Activated T-helper 17 cell treated with anti-CD3 and anti-CD28 coated beads, Interleukin-2, amount 50 U/mL, for 72 hours (primary cell): ENCODE measurements at places on chromosomes 13 and 19.

DNA sequence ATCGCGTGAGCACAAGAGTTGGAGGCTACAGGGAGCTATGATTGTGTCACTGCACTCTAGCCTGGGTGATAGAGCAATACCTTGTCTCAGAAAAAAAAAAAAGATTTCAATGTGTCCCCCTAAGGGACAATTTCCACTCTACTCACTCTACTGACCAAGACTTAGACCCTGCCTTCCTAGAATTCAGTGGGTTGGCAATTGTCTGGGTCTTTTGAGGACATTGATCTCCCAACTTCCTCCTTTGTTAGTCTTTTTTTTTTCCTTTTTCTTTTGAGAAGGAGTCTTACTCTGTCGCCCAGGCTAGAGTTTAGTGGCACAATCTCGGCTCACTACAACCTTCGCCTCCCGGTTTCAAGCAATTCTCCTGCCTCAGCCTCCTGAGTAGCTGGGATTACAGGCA, 2.2 kb downstream of the SPTBN4 start:
- H3K36me3 ChIP-seq = peaks cover 15% of the 10 kb centered on the region
- no peak overlapping the region for H3K4me3 ChIP-seq
- H3K27me3 ChIP-seq = peaks cover 5% of the 10 kb centered on the region
- H3K4me1 ChIP-seq = peaks cover 15% of the 10 kb centered on the region
- ATAC-seq = no peak
- H3K27ac ChIP-seq = no peak overlapping the region

DNA sequence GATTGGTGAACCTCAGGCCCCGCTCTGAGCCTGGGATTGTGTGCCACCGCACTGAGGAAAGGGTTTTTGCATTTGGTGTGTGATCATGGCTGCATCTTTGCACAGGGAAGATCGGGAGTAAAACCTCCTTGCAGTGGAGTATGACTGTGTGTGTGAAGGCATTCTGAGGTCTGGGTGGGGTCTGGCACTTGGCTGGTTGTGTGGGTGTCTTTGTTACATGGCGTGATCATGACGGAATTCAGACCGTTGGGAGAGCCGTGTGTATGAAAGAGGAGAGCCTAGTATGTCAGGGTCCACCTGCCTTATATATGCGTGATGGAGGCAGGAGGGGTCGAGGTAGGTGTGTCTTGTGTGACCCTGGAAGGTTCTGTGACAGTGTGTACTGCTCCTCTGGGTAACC, 740 bp upstream of the BEST2 start:
- H3K4me3 ChIP-seq = no peak overlapping the region
- peaks cover 8% of the 10 kb centered on the region for H3K27me3 ChIP-seq
- H3K4me1 ChIP-seq = no peaks in the 10 kb centered on the region
- no peak for ATAC-seq

GRCh38 chr13:110070046-110070445, 236.9 kb downstream of the COL4A1 start:
- H3K4me1 ChIP-seq = no peaks in the 10 kb centered on the region
- H3K27ac ChIP-seq = no peak overlapping the region
- ATAC-seq = no peak
- H3K36me3 ChIP-seq = no peaks in the 10 kb centered on the region
- H3K4me3 ChIP-seq = no peak overlapping the region

- H3K27me3 ChIP-seq = no peaks in the 10 kb centered on the region
- H3K27ac ChIP-seq = no peak overlapping the region
- no peaks in the 10 kb centered on the region for H3K4me1 ChIP-seq
- no peak for ATAC-seq
- H3K4me3 ChIP-seq = no peak overlapping the region
These were observed 132.9 kb downstream of the SLITRK6 start for GRCh38 chr13:85666356-85666755.

DNA sequence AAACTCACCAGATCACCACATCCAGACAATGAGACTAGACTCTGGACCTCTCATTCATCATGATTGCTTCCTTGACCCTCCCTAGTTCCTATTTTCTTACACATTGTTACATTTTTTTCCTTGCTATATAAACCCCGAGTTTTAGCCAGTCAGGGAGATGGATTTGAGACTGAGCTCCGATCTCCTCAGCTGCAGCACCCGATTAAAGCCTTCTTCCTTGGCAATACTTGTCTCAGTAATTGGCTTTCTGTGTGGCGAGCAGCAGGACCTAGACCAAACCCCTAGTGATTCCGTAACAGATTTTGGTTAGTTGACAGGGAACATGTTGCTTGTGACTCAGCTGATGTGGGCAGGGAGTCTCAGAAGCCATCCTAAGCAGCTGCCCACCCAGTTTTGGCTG, 44.0 kb downstream of the SUCLA2 start:
- no peaks in the 10 kb centered on the region for H3K27me3 ChIP-seq
- H3K4me3 ChIP-seq = no peak overlapping the region
- H3K4me1 ChIP-seq = no peaks in the 10 kb centered on the region

DNA sequence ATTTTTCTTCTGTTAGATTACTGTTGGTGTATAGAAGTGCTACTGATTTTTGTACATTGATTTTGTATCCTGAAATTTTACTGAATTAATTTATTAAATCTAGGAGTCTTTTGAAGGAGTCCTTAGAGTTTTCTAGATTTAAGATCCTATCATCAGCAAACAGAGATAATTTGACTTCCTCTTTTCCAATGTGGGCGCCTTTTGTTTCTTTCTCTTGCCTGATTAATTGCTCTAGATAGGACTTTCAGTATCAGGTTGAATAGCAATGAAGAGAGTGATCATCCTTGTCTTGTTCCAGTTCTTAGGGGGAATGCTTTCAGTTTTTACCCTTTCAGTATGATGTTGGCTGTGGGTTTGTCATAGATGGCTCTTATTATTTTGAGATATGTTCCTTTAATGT, 5.6 kb upstream of the CD33 start:
- H3K27me3 ChIP-seq = peaks cover 53% of the 10 kb centered on the region
- no peak for ATAC-seq
- no peaks in the 10 kb centered on the region for H3K36me3 ChIP-seq

GRCh38 chr19:4676955-4677731, 7.0 kb upstream of the MYDGF start:
- no peaks in the 10 kb centered on the region for H3K4me1 ChIP-seq
- peak; percentile 35 for ATAC-seq
- H3K27me3 ChIP-seq = no peaks in the 10 kb centered on the region
- H3K4me3 ChIP-seq = no peak overlapping the region
- H3K27ac ChIP-seq = peak overlapping the region; percentile 57

DNA sequence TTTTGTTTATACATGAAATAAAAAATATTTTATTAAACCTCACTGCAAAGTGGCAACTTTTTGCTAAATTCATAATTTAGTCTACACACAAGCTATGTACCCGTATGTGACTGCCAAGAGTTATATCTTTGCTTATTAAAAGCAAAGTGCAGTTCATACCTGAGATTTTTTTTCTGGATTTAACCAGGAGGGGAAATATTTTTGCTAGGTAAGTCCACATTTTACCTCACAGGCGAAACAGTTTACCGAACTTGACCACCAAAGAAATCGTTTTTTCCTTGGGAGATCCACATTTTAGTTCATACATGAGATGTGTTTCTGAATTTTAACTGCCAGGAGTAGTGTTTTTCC, 12.2 kb upstream of the JSRP1 start:
- no peaks in the 10 kb centered on the region for H3K27me3 ChIP-seq
- H3K27ac ChIP-seq = peak overlapping the region; percentile 68
- H3K4me1 ChIP-seq = peaks cover 10% of the 10 kb centered on the region
- peaks cover 44% of the 10 kb centered on the region for H3K36me3 ChIP-seq
- peak overlapping the region; percentile 91 for H3K4me3 ChIP-seq
- no peak for ATAC-seq

GRCh38 chr13:35514061-35514477, 37.6 kb upstream of the MAB21L1 start:
- H3K27me3 ChIP-seq = no peaks in the 10 kb centered on the region
- no peak for ATAC-seq

DNA sequence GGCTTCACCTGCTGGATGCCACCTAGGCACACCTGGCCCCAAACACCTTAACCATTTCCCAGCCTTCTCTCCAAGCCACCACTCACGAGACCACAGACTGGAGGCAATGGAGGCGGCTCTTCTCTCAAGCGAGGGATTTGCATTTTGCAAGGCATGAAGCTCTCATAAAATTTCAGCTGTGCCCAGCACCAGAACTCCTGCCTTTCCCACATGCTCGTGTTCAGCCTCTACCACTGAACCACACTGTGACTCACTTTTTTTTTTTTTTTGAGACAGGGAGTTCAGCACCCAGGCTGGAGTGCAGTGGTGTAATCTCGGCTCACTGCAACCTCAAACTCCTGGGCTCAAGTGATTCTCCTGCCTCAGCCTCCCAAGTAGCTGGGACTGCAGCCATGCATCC, 10.6 kb downstream of the NANOS3 start:
- H3K27me3 ChIP-seq = no peaks in the 10 kb centered on the region
- no peak overlapping the region for H3K4me3 ChIP-seq
- no peaks in the 10 kb centered on the region for H3K36me3 ChIP-seq

- H3K27ac ChIP-seq = no peak overlapping the region
- peaks cover 10% of the 10 kb centered on the region for H3K36me3 ChIP-seq
- no peak overlapping the region for H3K4me3 ChIP-seq
- ATAC-seq = no peak
- H3K4me1 ChIP-seq = peaks cover 6% of the 10 kb centered on the region
These were observed 10.7 kb upstream of the KPTN start for GRCh38 chr19:47494729-47495128.

- H3K36me3 ChIP-seq = peaks cover 14% of the 10 kb centered on the region
- no peak overlapping the region for H3K27ac ChIP-seq
- H3K4me1 ChIP-seq = peaks cover 4% of the 10 kb centered on the region
- ATAC-seq = no peak
These were observed 50.9 kb downstream of the PCCA start for GRCh38 chr13:100139817-100140216.

GRCh38 chr19:43667876-43668405, 2.0 kb downstream of the PLAUR start:
- H3K4me1 ChIP-seq = peaks cover 36% of the 10 kb centered on the region
- ATAC-seq = no peak
- H3K36me3 ChIP-seq = peaks cover 53% of the 10 kb centered on the region
- peak overlapping the region; percentile 87 for H3K4me3 ChIP-seq

- ATAC-seq = no peak
- H3K27ac ChIP-seq = no peak overlapping the region
- H3K4me3 ChIP-seq = no peak overlapping the region
- H3K4me1 ChIP-seq = no peaks in the 10 kb centered on the region
These were observed 68.7 kb downstream of the RAP2A start for GRCh38 chr13:97502706-97503105.

DNA sequence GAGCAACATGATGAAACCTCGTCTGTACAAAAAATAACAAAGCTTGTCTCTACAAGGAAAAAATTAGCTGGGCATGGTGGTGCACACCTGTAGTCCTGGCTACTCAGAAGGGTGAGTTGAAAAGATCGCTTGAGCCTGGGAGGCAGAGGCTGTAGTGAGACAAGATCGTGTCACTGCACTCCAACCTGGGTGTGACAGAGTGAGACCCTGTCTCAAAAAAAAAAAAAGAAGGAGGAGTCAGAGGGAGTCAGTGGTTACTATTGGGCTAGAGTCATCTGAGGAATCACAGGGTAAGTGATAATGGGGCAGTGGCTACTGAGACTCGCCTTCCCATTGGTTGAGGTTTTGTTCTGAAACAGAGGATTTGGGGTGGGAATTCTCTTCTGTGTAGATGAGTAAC, 1.9 kb upstream of the GPI start:
- peak overlapping the region; percentile 97 for H3K4me3 ChIP-seq
- peak; percentile 32 for ATAC-seq
- no peaks in the 10 kb centered on the region for H3K27me3 ChIP-seq
- H3K4me1 ChIP-seq = peaks cover 36% of the 10 kb centered on the region
- H3K27ac ChIP-seq = peak overlapping the region; percentile 61

GRCh38 chr13:92451060-92451459, 775.5 kb upstream of the GPC6 start:
- no peak overlapping the region for H3K27ac ChIP-seq
- H3K4me1 ChIP-seq = no peaks in the 10 kb centered on the region
- no peaks in the 10 kb centered on the region for H3K36me3 ChIP-seq
- ATAC-seq = no peak

DNA sequence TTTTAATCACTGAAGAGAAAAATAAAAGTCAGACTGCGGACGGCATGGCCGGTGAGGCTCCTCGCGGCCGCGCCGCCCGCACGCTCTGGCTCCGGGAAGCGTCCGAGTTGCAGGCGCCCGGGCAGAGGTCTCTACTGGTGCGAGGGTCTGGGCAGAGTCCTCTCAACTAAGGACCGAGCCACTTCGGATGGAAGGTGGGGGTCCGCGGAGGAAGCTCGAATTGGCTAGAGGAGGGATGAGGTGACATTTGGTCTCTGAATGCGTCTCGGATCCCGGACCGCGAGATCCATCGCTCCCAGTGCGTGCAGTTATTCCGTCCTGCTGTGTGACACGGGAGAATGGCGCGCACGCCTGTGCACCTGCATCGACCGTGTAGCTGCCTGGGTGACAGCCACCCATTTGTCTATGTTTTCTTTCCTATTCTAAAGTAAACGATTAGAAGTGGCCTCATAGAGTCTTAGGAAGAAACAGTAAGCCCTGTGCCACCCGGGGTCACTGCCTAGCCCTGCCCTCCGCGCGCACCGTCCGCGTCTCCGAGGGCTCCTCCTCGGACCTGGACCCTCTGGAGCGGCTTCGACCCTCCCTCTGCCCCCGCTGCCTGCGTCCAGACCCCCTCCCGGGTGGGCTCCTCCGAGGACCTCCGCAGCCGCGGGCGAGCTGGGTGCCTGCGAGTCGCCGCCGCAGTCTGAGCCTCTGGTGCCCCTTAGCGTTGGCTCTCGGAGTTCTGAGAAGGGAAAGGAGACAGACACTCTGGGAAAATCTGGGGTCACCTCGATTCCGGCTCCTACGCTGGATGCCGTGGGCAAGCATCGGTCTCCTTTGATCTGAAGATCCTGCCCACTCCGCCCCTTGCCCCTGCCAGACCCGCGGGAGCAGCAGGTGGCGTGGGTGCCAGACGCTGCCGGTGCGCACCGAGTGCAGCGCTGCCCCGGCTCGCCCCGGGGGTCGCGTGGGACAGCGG, 347.4 kb downstream of the LIG4 start:
- H3K27ac ChIP-seq = no peak overlapping the region
- H3K4me1 ChIP-seq = no peaks in the 10 kb centered on the region
- H3K27me3 ChIP-seq = peaks cover 43% of the 10 kb centered on the region
- ATAC-seq = no peak
- H3K4me3 ChIP-seq = peak overlapping the region; percentile 9

GRCh38 chr13:32376642-32377415, 51.1 kb downstream of the N4BP2L1 start:
- H3K27me3 ChIP-seq = no peaks in the 10 kb centered on the region
- no peak for ATAC-seq
- peaks cover 38% of the 10 kb centered on the region for H3K36me3 ChIP-seq

- H3K4me3 ChIP-seq = no peak overlapping the region
- no peak for ATAC-seq
- no peaks in the 10 kb centered on the region for H3K27me3 ChIP-seq
- H3K4me1 ChIP-seq = peaks cover 47% of the 10 kb centered on the region
These were observed 89.5 kb downstream of the ARHGEF7 start for GRCh38 chr13:111204438-111205177.

DNA sequence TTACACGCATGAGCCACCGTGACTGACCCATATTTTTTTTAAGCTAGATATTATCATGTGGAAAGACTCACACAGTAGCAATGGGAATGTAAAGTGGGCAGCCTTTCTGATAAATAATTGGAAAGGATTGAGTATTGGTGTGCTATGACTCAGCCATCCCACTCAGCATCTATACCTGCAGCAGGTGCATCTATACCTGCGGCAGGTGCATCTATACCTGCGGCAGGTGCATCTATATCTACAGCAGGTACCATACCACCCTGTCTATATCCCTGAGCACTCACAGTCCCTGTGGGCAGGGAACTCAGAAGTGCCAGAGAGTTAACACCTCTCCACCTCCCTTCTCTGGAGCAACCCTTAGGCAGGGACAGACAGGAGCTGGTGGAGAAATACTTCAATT, 5.2 kb upstream of the LRRC8E start:
- no peaks in the 10 kb centered on the region for H3K27me3 ChIP-seq
- ATAC-seq = no peak
- H3K4me3 ChIP-seq = no peak overlapping the region
